Central memory CD4-positive, alpha-beta T cell (primary cell): ENCODE measurements at places on chromosomes 11 and 22.

DNA sequence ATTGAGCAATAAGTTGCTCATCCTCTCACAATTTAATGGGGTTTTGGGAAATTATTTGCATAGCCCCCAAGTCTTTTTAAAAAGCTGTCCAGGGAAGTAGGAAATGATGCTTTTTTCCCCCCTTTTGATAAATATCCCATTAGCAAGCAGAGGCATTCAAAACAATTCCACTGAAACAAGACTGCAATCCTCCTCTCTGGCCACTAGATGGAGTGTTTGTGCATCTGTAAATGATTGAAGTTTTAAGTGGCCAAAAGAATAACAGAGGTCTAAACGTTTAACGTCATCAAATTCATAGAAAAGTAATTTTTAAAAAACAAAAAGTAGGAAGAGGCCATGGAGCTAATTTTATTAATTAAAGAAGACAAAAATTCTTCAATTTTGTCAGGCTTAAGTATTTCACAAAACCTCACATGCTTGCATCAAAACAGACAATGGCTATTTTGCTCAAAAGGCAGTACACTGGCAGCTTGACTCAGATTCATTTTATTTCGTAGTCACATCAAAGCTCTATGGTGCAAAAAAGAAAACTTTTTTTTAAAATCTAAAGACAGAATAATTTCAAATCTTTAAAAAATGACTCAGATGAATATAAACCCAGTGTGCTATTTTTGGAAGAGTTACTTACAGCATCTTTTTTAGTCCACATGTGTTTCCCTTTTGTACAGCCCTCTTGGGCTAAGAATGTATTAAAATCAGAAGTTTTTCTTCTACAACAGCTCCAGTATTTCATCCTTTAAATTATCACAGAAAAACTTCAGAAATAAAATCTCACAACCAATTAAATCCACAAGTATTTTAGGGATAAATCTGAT lies 17.8 kb downstream of the CHORDC1 start:
- DNase-seq, result peak; percentile 37

DNA sequence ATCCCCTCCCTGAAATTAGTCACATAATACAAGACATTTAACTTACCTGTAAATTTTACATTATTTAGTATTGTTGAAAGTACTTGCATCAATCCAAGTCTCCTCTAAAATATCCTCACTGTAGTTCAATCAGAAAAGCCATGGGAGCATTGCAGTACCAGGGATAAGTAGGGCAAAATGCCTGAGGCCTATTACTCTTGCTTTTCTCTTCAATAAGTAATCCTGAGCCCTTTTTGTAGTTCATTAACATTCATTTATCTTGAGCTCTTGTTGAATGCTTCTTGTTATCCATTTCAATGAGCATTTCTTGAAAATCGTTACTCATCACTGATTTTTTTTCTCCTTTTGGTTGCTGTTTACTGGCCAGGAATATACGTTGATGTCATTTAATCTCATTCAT lies 414.7 kb downstream of the LRRC4C start:
- DNase-seq, result no peak

DNA sequence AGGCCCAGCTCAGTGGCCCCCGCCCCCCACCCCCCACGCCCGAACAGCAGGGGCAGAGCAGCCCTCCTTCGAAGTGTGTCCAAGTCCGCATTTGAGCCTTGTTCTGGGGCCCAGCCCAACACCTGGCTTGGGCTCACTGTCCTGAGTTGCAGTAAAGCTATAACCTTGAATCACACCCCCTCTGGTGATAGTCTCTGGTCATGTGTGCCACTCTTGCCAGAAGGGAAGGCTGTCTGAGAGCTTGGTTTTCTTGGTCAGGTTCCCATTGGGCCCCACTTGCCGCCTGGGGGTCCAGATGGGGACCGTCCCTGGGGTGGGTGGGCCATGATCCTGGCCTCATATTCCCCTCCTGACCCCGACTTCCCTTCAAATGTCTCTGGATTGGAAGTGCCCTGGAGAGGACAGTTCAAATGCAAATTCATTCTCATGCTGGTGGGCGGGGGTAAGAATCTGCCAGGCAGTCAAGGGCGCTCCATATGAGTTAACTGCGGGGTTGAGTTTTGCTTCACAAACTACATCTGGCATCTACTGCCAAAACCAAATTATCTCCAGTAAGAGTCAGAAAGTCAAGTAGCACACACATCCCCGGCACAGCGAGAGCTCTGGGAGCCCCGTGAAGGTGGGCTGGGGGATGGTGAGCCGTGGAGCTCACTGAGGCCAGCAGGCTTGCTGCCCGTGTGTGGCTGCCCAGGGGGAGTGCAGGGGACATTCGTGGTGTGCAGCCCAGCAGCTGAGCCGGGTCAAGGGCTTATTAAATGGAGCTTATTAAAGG lies 35.7 kb downstream of the B3GAT1 start:
- no peak for DNase-seq

DNA sequence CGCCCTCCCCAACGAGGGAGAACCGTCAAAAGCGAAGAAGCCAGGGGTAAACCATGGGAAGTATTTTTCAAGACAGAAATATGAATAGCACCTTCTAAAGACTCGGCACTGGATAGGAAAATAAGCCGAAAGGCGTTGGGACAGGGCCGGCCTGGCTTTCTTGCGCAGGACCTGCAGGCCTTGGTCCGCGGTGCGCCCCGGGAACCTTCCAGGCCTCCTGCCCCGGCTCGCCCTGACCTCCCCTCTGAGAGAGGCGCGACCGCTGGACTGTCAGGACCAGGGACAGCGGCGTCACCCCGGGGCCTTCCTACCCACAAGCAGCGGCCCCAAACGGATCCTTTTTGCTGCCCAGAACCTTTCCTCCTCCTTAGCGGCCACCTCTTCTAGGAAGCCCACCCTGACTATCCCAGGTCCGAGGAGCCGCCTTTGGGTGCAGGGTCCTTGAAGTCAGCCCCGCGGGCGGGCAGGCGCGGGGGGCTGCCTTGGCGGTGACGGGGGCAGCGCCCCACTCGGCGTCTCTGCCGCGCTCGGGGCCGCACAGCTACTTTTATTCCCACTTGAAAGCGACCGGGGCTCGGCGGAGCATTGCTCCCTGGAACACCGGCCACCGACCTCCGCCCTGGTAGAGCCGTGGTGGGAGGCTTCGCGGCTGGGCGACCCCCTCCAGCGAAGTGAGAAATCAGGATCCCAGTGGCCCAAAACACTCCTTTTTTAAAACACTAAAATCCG lies 650 bp upstream of the MAPK11 start:
- peak; percentile 69 for DNase-seq

DNA sequence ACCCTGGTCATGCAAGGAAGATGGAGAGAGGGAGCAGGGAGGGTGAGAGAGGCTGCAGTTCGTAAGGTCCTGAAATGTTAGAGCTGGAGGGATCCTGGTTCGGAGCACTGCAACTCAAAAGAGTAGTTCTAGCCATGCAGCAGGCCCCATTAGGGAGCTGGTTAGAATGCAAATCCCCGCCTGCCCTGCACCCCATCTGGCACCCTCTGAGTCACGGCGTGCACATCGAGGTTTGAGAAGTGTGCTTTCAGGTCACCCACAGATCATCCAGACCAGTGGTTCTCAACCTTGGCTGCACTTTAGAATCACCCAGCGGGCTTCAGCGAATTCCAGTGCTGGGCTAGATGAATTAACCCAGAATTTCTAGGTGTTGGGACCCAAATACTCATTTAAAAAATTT lies 48.2 kb downstream of the ST3GAL4 start:
- DNase-seq, result no peak

DNA sequence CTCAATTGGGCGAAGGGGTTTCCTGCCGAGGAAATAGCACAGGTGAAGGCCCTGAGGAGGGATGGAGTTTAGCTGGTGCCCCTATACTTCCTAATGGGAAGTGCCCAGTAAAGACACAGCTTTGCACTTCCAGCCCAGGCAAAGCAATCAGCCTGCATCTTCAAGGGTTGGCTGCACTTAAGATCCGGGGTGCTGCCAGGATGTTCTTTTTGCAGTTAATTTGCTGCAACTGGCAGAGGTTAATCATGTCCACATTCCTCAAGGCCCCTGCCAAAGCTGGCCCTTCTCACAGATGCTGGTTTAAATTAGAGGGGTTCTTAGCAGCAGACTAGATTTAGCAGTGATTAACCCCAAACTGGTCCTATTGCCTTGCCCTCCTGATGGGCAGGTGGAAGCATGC lies 137.7 kb upstream of the NAV2 start:
- DNase-seq, result no peak

- DNase-seq, result no peak
Measured at GRCh38 chr22:49257551-49257961, 570.1 kb downstream of the BRD1 start.

DNA sequence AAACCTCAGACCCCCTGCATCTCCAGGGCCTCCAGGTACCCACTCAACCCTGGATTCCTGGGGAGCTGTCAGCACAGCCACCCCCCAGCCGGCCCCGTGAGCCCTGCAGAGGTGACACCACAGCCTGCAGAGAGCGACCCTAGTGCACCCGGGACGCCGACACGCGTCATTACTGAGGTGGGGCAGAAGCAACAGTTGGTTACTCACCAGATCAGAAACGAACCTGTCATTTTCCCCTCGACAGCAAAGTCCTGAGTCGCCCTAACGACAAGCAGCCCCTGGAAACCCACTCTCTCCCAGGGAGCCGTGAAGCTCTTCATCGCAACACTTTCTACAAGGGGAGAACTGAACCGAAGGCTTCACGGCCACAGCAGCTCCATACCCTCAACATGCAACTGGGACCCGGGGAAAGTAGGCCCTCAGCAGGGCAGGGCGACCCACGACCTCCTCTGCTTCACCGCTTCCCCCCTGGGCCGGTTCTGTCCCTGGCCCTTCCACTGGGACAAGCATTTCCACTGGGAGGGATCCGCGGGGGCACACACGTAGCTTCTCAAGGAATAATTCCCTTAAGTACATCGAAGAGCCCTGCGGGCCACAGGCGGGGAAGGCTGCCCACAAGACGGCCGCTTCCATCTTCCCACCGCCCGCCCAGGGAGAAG lies 1.6 kb downstream of the BRD1 start:
- DNase-seq, result peak; percentile 58

DNA sequence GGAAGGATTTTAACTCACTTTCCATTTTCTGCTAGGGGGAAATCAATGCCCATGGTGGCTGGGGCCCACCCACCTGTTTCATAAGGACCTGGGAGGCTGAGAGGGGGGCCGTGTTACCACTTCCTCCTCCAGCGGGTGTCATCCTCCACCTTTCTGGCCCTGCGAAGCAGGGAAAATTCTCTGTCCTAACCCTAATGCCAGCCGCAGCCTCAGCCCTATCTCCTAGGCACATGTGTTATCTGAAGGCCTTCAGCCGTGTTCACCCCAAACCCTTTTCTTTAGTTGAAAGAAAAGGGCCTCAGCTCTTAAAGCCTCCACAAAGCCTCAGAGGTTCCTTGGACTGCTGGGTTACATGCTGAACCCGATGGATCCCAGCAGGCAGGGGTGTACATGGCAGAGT lies 55.4 kb upstream of the NECTIN1 start:
- no peak for DNase-seq

DNA sequence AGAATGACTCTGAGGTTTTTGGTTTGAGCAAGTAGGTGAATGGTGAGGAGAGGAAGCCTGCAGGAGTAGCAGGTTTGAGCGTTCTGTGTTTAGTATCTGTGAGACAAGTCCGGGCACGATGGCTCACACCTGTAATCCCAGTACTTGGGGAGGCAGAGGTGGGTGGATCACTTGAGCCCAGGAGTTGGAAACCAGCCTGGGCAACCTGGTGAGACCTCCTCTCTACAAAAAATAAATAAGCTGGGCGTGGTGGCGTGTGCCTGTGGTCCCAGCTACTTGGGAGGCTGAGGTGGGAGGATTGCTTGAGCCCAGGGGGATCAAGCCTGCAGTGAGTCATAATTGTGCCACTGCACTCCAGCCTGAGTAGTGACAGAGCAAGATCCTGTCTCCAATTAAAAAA lies 9.7 kb upstream of the CENATAC start:
- DNase-seq, result no peak

- no peak for DNase-seq
Measured at GRCh38 chr11:73393011-73393380, 16.8 kb downstream of the RELT start.

GRCh38 chr22:36887162-36887561 lies 26.3 kb upstream of the CSF2RB start:
- peak; percentile 54 for DNase-seq

DNA sequence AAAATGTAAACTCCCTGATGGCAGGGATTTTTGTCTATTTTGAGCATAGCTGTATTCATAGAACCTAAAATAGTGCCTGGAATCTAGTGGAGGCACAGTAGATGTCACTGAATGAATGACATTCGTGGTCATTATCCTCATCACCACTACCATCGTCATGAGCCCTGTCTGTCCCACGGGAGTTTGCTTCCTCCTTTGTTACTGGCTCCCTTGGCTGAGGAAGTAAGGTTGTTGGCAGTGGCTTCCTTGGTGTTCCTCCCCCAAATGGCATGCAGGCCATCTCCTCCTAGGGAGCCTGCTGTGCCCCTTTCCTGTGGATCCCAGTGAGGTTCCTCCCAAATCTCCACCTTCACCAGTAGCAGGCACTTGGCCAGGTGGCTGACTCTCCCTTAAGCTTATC lies 183.0 kb downstream of the CEP164 start:
- no peak for DNase-seq

DNA sequence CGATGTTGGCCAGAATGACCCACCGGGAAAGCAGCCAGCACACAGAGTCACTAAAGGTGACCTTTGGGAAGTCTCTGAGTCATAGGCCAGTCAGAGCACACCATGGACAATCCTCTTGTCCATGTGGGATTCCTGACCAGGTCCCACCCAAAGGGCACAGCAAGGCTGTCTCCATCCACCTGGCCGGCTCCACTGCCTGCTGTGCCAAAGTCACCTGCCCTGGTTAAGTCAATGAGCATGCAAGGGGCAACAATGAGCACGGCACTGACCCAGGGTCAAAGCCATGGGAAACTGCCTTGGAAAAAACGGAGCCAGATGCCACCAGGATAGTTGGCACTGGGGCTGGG lies 49.8 kb downstream of the SHANK2 start:
- no peak for DNase-seq

DNA sequence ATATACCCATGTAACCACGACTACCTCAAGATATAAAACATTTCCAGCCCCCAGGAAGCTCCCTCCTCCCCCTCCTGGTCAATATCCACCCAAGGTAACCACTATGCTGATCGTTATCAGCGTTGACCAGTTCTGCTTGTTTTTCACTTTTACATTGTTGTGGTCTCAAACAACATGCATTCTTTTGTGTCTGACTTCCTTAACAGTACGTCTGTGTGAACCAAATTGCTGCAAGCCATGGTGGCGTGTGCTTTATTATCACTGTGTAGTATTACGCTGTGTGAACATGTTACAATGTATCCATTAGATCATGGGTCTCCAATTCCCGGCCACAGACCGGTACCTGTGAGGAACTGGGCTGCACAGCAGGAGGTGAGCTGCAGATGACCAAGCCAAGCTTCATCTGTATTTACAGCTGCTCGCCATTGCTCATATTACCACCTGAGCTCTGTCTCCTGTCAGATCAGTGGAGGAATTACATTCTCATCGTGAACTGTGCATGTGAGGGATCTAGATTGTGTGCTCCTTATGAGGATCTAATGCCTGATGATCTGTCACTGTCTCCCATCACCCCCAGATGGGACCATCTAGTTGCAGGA lies 15.5 kb upstream of the GRK3 start:
- no peak for DNase-seq

GRCh38 chr22:44685384-44686056 lies 16.5 kb upstream of the PRR5 start:
- DNase-seq, result peak; percentile 74

- no peak for DNase-seq
Measured at GRCh38 chr11:61697764-61698163, 17.6 kb downstream of the DAGLA start.

GRCh38 chr22:37462983-37463382 lies 23.2 kb downstream of the MFNG start:
- DNase-seq, result no peak

- DNase-seq, result no peak
Measured at GRCh38 chr22:43774318-43774915, 37.7 kb downstream of the EFCAB6 start.
